ENCODE measurements at places on chromosomes 11 and 22.

DNA sequence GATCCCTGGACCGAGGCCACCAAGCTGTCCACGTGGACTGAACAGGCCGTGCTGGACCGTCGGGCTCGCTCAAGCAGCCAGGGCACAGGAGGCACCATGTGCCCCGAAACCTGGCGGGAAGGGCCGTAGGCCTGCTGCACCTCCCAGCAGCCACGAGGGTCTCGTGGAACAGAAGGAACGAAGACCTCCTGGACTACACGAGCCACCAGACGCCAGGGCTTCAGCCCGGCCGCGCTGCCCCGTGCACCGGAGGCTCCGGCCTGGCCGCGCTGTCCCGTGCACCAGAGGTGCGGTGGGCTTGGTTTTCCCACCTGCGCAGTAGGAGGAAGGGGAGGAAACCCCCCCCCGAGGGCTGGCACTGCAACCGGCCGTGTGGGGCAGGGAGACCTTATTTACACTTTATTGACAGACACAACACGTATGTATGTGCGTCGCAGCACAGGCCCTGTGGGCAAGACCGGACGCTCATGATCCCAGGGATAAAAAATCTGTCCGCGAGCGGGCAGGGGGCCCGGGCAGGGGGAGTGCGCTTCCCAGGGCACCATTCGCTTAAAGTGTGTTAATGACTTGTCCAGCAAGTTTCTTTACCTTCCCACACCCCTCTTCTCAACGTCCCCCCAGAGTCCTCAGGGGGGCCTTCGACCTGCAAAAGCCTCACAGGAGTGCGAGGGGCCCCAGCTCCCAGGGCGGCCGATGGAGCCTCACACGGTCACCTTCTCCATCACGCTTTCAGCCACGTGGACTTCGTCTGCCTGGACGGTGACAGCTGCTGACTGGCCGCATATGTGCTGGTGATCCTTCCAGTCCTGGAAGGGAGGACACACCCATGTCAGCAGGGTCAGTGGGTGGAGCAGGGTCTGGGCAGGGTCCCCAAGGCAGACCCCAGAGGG lies 7.0 kb downstream of the DRD4 start:
- no peak for DNase-seq

- no peak for DNase-seq
Observed at GRCh38 chr11:128621601-128622501, 34.5 kb upstream of the ETS1 start.

GRCh38 chr11:94938095-94939055 lies 35.0 kb downstream of the CWC15 start:
- DNase-seq, result no peak

- peak; percentile 6 for DNase-seq
Observed at GRCh38 chr11:95487391-95487790, 256.4 kb upstream of the SESN3 start.

DNA sequence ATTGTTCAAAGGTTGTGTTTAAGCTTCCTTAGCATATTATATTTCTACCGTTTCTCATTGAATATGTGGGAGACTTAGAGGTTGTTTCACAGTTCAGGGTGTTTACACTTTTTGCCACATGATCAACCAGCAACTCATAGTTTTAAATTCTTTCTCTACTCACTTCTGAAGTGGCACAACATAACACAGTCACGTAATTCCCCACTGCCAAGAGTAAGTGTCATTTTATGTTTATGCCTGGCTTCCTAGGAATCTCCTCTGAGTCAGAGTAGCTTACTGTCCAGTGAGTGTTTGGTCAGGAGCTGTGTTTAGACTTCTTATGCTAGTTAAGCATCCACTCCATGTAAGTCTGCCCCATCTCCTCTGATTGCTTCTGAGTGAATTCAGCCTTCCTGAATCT lies 520.8 kb upstream of the KIRREL3 start:
- DNase-seq, result no peak

DNA sequence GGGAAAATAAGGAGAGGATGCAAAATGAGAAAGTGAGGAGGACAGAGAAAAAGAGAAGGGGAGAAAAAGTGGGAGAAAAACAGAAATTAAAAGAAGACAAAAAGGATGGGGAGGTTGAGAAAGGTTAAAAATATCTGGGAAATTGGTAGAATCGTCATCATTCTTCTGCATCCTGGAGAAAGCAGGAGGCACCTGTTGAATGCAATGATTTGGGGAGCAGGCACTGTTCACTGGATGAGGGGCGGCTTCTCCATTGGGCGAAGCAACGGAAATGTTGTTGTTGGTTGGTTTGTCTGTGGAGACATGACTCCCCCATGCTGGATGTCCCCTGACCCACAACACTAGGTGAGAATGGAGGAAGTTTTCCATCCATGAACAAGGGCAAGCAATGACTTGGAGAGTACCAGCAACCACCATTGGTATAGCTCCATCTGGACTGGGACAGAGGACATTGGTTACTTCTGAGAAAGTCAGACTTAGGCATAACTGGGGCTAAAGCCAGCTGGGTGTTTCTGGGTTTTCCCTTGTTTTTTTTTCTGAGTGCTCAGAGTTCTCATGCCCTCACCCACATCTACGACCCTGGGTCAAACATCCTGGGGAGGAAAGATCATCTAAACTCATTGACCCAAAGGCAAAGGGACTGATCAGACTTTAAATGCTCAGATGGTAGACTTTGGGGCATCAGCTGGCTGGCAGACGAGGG lies 11.9 kb upstream of the CD44 start:
- no peak for DNase-seq

GRCh38 chr22:30253205-30253852 lies 6.8 kb upstream of the LIF start:
- DNase-seq, result no peak

GRCh38 chr11:71580057-71581003 lies 2.3 kb downstream of the KRTAP5-11 start:
- DNase-seq, result peak; percentile 20

- DNase-seq, result no peak
Observed at GRCh38 chr11:122731500-122731913, 76.0 kb downstream of the UBASH3B start.

- no peak for DNase-seq
Observed at GRCh38 chr11:7197469-7197868, 54.2 kb upstream of the SYT9 start.

GRCh38 chr11:109864834-109865547 lies 228.2 kb upstream of the ZC3H12C start:
- no peak for DNase-seq

GRCh38 chr11:96293109-96293508 lies 49.9 kb downstream of the MAML2 start:
- no peak for DNase-seq

- no peak for DNase-seq
Observed at GRCh38 chr11:83720675-83721074, 434.5 kb upstream of the CCDC90B start.

GRCh38 chr11:75301601-75302345 lies 49.7 kb downstream of the ARRB1 start:
- DNase-seq, result no peak

DNA sequence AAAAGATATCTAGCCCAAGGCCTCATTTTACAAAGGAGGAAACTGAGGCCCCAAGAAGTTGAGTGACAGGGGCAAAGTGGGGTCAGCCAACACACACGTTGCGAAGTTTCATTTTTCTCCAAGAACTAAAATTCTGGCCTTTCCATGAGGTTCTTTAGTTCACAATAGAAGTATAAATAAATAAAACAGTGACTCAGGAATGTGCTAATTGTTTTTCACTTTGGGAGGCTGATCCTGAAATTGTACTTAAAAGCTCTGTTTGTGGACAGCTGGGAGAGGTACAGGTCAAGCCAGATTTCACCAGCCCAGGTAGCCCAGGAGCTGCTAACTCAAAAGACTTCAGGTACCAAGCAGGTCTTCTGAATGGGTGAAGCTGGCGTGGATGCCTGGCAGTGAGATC lies 105.2 kb downstream of the TRAF6 start:
- DNase-seq, result no peak

- DNase-seq, result no peak
Observed at GRCh38 chr11:21723678-21724077, 469.2 kb upstream of the ANO5 start.

DNA sequence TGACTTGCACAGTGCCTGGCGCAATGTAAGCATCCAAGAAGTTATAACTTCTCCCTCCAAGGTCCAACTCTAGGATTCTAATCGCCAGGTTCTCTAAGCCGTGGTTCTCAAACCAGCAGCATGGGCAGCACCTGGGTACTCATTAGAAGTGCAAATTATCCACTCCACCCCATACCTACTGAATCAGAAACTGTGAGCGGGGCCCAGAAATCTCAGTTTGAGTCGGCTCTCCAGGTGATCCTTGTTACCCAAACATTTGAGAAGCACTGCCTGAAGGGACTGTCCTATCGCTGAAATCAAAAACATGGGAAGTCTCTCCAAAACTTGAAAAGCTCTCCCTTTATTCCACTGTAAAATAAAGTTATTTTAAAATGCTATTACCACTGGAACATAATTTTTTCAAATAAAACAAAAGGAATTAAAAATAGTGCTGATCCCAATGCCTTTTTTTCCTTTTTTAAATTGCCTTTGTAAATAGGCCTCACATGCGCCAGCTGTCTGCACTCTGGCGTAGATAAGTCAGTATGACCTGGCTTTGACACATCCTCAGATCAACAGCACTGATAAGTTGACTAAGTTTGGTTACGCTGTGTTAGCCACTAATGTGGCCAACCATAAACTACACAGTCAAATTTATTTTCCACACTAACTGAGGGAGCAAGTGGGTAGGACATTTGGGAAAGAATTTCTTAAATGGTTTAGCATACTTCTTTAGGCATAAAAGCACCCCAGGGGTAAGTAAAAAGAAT lies 8.4 kb upstream of the CTR9 start:
- peak; percentile 16 for DNase-seq

DNA sequence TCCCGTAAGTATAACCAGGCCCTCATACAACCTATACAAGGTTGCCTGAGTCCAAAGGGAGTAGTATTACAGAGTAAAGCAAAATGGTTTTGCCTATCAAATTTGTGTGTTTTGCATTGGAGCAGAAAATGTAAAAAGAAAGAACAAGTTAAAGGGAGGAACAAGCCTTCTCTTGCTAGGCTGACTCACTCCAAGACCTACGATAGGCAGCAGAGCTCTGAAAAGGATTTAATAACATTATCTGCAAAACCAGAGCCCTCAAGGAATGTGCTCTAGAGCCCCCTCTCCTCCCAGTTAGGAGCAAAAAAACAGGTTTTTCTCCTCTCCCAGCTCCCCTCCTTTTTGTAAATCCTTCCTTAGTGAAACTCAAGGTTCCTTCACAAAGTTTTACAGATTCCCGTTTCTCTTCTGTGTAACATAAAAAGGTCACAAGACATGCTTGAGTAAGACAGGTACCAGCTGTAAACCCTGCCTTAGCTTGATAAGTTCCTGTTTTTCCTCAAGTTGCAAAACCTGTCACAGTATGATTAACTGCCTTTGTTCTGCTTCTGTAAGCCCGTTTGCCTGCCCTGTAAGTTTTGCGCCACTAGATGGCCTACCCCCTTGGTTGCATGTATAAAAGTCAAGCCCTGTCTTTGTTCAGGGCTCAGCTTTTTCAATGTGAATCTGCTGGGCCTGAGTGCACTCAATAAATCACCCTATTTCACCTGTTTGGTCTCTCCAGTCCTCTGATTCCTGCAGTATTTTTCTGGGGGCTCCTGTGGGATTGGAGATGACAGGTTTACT lies 498.2 kb downstream of the KCNA4 start:
- DNase-seq, result no peak

GRCh38 chr11:60950024-60950423 lies 2.0 kb downstream of the SLC15A3 start:
- no peak for DNase-seq

DNA sequence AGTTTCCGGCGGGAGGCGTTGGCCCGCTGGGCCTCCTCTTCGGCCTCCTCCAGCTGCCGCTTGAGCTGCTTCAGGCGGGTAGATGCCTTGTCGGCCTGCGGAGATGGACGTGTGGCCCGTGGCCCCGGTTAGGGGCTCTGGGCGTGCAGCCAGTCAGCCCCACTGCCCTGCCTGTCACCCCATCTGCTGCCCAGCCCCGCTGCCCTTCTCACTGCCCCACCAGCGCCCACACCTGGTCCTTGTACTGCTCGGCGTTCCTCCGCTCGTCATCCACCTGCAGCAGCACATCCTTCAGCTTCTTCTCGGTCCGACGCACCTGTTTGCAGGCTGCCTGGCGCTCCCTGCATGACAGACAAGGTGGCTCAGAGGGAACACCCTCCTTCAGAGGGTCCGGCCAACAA lies 31.2 kb downstream of the APOL1 start:
- DNase-seq, result no peak

DNA sequence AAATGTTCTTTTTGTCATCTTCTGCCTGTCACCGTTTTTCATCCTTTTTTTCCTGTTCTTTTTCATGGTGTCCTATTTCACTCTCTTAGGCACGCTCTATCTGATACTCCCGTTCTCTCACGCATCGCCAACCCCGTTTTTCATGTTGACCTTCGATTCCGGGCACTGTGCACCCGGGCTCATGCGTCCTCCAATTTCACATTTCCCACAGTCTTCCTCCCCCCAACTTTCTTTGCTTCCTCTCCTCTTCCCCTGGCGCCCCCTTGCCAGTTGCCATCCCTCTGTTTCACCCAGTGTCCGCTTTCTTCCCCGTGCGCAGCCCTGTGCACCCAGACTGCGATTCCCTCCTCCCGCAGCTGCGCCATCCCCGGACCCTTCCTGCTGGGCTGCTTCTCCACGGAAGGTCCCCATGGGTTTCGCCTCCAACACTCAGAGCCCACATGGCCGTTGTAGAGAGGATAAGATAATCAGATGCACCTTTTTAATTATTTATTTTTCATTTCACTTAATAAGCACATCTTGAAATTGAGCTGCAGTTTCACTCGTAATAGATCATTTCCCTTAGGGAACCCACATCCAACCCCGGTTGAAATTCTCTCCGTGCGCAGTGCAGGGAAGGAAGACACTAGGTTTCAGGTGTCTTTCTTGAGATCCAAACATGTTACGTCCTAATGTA lies 791.1 kb downstream of the NTM start:
- DNase-seq, result no peak

DNA sequence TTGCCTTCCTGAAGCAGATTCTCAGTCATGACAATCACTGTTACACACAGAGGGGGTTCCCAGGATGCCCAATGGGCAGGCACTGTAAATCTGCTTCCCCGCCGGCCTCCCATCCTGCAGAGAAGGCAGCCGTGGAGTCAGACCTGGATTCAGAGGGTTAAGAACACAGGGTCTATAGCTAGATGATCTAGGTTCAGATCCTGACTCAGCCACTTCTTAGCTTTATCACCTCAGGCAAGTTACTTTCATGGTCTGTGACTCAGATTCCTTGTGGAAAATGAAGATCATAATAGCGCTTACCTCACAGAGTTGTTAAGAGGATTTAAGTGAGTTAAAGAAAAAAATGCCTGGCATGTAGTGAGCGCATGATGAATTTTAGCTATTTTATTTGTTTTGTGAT lies 95.9 kb downstream of the TIMP3 start:
- no peak for DNase-seq

DNA sequence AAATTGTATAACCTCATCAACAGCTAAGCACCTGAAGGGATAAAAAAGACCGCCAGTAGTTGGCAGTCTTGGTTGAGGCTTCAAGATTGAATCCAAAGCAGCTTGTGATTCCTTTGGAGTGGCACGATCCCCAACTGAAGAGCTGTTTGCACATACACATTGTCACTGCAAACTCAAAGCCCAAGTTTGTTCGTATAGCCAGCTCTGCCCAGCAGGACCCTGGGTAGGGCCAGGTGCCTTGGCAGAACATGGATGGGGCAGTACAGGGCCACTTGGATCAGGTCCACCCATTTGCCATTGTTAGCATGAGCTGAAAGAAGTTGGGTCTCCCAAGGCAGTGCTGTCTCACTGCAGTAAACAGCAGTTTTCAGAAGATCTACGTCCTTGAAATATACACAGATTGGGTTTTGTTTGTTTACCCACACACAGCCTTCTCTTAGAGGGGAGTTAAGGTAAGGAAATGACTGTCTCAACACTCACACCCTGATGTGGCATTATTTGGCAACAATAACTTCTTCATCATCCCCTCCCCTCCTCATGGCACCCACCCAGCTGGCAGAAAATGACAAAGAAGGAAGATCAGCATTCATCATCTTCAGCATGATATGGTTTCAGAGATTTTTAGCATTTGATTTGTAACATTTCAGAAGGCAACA lies 132.9 kb downstream of the COMMD9 start:
- DNase-seq, result no peak
